Thoracic aorta (tissue), 2 donors: ENCODE measurements at places on chromosomes 2 and 18. TPM values are rescaled to one million over a fixed set of nuclear protein-coding genes. Genes with fewer than 3 reads are reported as not detected.

DNA sequence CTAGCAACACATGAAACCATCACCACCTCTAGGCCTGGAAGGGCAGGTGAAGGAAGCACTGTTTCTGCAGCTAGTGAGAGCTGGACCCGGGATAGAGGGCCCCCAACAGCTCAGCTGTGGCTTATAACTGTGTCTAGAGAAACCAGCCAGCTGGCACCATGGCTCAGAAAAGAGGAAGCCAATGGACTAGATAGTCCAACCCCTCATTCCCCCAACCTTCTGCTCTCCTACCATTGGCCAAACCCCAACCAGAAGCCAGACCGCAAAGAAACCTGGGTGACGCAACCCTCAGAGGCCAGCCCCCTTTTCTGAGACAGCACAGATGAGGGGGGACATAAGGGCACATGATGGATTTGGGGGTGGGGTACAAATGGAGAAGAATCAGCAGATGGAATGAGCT lies 24.3 kb downstream of the SMYD1 start:
- H3K4me1 ChIP-seq, result no peaks in the 10 kb centered on the region
- DNase-seq, result no peak
- no peaks in the 10 kb centered on the region for H3K36me3 ChIP-seq
- H3K4me3 ChIP-seq, result no peak overlapping the region
- H3K27ac ChIP-seq, result no peak overlapping the region

GRCh38 chr2:138267902-138268254 lies 233.7 kb upstream of the SPOPL start:
- H3K36me3 ChIP-seq, result no peaks in the 10 kb centered on the region
- no peak overlapping the region for H3K27ac ChIP-seq
- peaks cover 7% of the 10 kb centered on the region for H3K4me1 ChIP-seq
- no peak for DNase-seq

- no peak for DNase-seq
- no peaks in the 10 kb centered on the region for H3K4me1 ChIP-seq
- no peak overlapping the region for H3K4me3 ChIP-seq
- no peaks in the 10 kb centered on the region for H3K36me3 ChIP-seq
- no peak overlapping the region for H3K27ac ChIP-seq
Measured at GRCh38 chr2:95012881-95013550, 12.5 kb upstream of the MAL start.

GRCh38 chr2:127516041-127516762 lies 10.1 kb downstream of the IWS1 start:
- DNase-seq, result peak; percentile 79
- no peaks in the 10 kb centered on the region for H3K27me3 ChIP-seq
- H3K4me3 ChIP-seq, result no peak overlapping the region
- H3K4me1 ChIP-seq, result peaks cover 6% of the 10 kb centered on the region
- peak overlapping the region; percentile 70 for H3K27ac ChIP-seq

DNA sequence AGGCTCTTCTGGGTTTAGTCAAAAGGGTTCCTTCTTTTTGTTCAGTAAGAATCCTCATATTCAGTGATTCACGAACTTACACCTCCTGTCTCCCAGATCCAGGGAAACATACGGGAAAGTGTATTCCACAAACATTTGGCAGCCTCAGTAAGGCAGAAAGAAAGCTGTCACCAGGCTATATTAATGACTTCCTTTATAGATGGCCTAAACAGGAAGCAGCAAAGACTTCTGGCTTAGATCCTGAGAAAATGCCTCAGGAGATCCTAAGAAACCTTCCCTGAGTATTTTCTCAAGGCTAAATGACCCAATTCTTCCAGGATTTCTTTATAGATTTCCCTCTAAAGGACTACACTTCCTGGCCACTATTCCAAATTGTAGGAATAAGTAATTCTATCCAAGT lies 1995.5 kb upstream of the CELF4 start:
- H3K4me3 ChIP-seq, result no peak overlapping the region
- H3K27me3 ChIP-seq, result no peaks in the 10 kb centered on the region
- no peak overlapping the region for H3K27ac ChIP-seq

DNA sequence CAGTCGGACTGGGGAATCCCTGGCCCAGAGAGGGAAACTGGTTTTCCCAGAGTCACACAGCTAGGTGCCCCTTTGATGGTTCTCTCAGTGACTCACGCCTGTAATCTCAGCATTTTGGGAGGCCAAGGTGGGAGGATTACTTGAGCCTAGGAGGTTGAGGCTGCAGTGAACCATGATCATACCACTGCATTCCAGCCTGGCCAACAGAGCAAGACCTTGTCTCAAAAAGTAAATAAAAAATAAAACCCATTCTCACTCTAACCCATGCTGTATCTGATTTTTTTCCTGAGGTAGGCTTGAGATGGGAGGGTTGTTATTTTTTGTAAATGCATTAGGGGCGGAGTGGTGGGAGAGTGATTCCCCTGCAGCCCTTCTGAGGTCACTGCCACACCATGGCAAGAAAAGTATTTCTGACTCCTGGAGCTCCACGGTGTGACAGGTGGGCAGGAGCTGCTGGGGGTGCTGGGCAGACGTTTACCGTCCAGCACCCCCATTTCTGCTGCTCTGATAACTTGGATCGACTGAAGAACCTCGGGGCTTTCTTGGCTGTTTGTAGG lies 60.3 kb downstream of the HPCAL1 start:
- no peak for DNase-seq
- no peak overlapping the region for H3K27ac ChIP-seq
- no peak overlapping the region for H3K4me3 ChIP-seq
- H3K36me3 ChIP-seq, result no peaks in the 10 kb centered on the region

DNA sequence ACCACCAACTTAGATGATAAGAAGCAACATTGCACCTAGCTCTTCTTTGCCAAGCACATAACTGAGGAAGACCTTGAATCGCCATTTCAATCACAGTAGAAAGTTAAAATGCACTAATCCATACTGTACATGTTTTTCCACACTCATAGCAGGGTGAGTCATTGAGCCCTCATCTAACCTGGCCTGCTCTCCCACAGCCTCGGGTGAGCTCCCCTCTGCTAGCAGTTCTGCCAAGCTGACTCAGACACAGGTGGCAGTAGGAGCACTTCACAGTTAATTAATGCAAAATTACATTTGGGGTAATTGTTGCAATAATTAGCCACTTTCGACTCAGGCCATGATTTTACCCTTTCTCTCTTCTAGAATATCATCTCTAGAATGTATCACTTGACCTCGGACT lies 1632.8 kb upstream of the CELF4 start:
- H3K4me3 ChIP-seq, result no peak overlapping the region
- no peaks in the 10 kb centered on the region for H3K4me1 ChIP-seq
- no peaks in the 10 kb centered on the region for H3K27me3 ChIP-seq
- H3K36me3 ChIP-seq, result no peaks in the 10 kb centered on the region

DNA sequence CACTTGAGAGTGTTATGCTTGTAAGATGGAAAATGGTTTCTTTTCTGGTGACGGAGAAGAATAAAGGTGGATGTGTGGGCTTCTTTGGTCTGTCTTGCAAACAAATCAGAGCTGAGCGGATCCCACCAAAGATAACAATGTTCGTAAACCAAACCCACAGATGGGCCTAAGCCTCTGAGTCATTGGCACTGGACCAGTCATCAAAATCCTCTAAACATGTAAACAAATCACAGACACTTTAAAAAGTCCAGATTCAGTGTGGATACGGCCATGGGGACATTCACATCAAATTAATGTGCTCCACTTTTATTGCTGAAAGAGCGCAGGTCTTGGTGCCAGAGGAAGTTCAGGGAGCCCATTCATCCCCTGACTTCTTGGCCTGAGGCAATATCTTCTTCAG lies 60.5 kb upstream of the TMEM200C start:
- H3K36me3 ChIP-seq, result no peaks in the 10 kb centered on the region
- no peak overlapping the region for H3K27ac ChIP-seq
- no peak for DNase-seq
- no peak overlapping the region for H3K4me3 ChIP-seq
- H3K4me1 ChIP-seq, result no peaks in the 10 kb centered on the region

DNA sequence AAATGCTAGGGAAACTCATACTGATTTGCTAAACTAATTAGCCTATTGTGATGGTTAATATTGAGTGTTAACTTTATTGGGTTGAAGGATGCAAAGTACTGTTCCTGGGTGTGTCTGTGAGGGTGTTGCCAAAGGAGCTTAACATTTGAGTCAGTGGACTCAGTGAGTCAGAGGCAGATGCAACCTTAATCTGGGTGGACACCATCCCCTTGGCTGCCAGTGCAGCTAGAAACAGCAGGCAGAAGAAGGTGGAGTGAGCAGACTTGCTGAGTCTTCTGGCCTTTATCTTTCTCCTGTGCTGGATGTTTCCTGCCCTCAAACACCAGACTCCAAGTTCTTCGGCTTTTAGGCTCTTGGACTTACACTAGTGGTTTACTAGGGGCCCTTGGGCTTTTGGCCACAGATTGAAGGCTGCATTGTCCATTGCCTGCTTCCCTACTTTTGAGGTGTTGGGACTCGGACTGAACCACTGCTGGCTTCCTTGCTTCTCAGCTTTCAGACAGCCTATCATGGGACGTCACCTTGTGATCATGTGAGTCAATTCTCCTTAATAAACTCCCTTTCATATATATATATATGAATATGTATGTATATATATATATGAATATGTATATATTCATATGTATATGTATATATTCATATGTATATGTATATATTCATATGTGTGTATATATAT lies 69.7 kb downstream of the RPRM start:
- H3K4me3 ChIP-seq, result no peak overlapping the region
- H3K27me3 ChIP-seq, result no peaks in the 10 kb centered on the region

- H3K36me3 ChIP-seq, result no peaks in the 10 kb centered on the region
- DNase-seq, result no peak
- H3K4me3 ChIP-seq, result no peak overlapping the region
- no peak overlapping the region for H3K27ac ChIP-seq
- no peaks in the 10 kb centered on the region for H3K4me1 ChIP-seq
Measured at GRCh38 chr2:7740114-7740513, 822.9 kb downstream of the RNF144A start.

DNA sequence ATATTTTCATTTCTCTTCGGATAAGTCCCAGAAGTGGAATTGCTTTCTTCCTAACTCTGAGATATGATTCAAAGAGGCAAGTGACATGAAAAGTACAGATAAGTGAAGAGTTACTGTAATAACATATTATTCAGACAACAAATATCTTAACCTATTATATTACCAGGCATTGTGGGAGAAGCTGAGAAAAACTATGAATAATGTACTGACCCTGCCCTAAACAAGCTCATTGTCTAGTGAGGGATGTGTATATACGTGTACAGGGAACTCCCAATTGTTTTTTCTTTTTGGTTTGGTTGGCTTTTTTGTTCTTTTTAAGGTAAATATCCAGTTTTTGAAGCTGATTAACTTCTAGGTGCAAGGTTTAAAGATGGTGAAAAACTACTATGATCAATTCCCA lies 26.5 kb downstream of the NCKAP1 start:
- H3K36me3 ChIP-seq, result no peaks in the 10 kb centered on the region
- no peak for DNase-seq
- H3K4me1 ChIP-seq, result peaks cover 30% of the 10 kb centered on the region
- H3K27me3 ChIP-seq, result no peaks in the 10 kb centered on the region

DNA sequence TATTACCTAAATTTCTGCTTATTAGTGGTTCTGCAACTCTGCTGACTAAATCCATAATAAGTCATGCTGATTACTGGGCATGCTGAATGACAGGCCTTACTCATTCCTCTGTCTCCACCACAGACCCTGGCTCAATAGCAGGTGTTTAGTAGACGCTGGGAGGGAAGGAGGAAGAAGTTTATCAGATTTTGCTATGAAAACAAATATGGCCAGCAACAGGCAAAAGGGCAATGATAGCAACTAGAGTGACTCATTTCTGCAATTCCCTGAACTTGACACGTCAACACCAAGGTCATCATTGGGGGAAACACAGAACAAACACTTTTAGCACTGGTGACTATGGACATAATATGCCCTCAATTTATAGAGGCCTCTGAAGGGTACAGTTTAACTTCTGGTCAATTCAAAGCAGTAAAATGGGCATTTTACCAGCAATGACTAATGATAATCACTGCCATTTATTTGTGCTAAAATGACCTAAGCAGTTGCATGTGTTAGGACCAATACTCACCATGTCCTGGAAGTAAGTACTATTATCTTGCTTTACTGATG lies 35.2 kb downstream of the TMEM163 start:
- no peak overlapping the region for H3K4me3 ChIP-seq
- no peak overlapping the region for H3K27ac ChIP-seq
- H3K36me3 ChIP-seq, result no peaks in the 10 kb centered on the region
- no peaks in the 10 kb centered on the region for H3K27me3 ChIP-seq

- no peaks in the 10 kb centered on the region for H3K27me3 ChIP-seq
- no peaks in the 10 kb centered on the region for H3K4me1 ChIP-seq
- no peak for DNase-seq
Measured at GRCh38 chr18:31880186-31880898, 62.6 kb downstream of the TRAPPC8 start.

- DNase-seq, result no peak
- no peaks in the 10 kb centered on the region for H3K4me1 ChIP-seq
- H3K27me3 ChIP-seq, result no peaks in the 10 kb centered on the region
- H3K4me3 ChIP-seq, result no peak overlapping the region
- H3K36me3 ChIP-seq, result no peaks in the 10 kb centered on the region
Measured at GRCh38 chr2:134796373-134796772, 42.0 kb upstream of the ACMSD start.

GRCh38 chr2:216626168-216626874 lies 6.9 kb upstream of the IGFBP2 start:
- H3K4me3 ChIP-seq, result no peak overlapping the region
- H3K27me3 ChIP-seq, result no peaks in the 10 kb centered on the region
- DNase-seq, result no peak
- peaks cover 15% of the 10 kb centered on the region for H3K4me1 ChIP-seq

DNA sequence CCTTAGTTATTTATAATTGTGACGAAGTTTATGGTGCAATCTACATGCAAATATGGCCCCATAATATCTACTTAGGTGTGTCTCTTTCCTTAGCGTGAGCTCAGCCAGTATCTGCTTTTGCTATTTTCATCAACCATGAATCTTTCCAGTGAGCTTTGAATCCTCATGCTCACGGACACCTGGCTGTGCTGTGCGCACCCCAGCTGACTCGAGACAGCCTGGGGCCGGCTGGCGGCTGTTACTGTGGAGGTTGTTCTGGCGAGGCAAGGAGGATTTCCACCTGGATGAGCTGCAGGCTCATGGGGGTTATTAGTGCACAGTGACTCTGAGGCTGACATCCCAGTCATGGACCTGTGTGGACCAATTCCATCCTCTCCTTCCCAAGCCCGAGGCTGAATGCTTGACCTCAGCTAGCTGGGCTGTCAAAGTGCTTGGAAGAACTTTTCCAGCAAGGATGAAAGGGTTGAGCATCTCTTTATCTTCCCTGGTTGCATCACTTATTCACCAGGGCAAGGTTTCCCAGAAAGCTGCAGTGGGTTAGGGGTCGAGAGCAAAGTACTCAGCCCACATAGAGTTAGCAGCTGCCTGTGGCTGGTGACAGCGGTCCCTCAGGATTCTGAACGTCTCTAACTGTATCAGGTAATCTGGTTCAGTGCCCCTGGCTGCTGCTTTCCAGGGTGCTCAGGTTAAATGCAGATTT lies 141.7 kb downstream of the ARL4C start:
- no peaks in the 10 kb centered on the region for H3K4me1 ChIP-seq
- H3K4me3 ChIP-seq, result no peak overlapping the region

Gene ASAP2
- total RNA-seq, result 102 TPM

Gene NPAS2
- total RNA-seq, result 50.8 TPM

Gene HTR2B
- total RNA-seq, result 9.2 TPM

Gene SERPINB2
- not detected for total RNA-seq

Gene PLCD4
- 1.6 TPM for total RNA-seq

Gene GRP
- total RNA-seq, result not detected

Gene DPYSL5
- total RNA-seq, result not detected

Gene CACNB4
- 13.8 TPM for total RNA-seq
